ENCODE measurements at places on chromosomes 6 and 20.

GRCh38 chr20:60447703-60448102 lies 489.5 kb downstream of the CDH26 start:
- no peak for DNase-seq

DNA sequence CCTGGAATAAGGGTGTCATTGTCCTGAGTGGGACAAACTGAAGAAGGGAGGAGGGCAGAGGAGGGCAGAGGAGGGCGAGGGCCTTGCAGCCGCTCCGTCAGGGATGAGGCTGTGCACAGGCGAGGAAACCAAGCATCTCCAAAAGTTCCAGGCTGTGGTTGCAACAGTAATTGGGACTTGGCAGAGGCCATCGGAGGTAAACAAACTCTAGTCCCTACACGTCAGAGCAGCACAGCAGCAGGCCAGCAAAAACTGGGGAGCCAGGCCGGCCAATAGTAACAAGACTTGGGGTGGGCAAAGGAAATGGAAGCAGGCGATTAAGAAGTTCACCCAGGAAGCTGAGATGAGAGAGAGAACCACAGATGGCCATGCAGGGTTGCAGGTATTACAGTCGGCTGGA lies 142.8 kb downstream of the SMOC2 start:
- no peak for DNase-seq

- no peak for DNase-seq
Measured at GRCh38 chr6:123091091-123091895, 95.3 kb downstream of the CLVS2 start.

DNA sequence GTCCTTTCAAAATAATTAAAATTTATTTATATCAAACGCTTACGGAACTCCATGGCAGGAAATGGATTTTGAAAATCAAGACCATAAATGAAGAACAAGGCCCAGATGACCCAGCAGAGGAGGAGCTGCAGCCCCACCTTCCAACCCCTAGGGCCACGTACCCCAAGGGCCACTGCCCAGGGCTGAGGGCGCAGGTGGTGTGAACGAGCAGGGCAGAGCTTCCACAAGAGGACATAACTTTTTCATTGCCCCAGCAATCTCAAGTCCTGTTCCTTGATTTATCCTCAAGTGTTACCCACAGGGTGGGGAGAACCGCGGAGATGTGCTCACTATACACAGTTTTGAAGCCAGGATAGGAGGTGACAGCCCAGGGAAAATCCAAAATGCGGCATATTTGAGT lies 42.8 kb downstream of the PSMG4 start:
- no peak for DNase-seq

- no peak for DNase-seq
Measured at GRCh38 chr20:62736407-62737071, 27.9 kb downstream of the NTSR1 start.
